Activated T-cell treated with anti-CD3 and anti-CD28 coated beads for 24 hours (primary cell): ENCODE measurements at places on chromosomes 2 and 18.

DNA sequence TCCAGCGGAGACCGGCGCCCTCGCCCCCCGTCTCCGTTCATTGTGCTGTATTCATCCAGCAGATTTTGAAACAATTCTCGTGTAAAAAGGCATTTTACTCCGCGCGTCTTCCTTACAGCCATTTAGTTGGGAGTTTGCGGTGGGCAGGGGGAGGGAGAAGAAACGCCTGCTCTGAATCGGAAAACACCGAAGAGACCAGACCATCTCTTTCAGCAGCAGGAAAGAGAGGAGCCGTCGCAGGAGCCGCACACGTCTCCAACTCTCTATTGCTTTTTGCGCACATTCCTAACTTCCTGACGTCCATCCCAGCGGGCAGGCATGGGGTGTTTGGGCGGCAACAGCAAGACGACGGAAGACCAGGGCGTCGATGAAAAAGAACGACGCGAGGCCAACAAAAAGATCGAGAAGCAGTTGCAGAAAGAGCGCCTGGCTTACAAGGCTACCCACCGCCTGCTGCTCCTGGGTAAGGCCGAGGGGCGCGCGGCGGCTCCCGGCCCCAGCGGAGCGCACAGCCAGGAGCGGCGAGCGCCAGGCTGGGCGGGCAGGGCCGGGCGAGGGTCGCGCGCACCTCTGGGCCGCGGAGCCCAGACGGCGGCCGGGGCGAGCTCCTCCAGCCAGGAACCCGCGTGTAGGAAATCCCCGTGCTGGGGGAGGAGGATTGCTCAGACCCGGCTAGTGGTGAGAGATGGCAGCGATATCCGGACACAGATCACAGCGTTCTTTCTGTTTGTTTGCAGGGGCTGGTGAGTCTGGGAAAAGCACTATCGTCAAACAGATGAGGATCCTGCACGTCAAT, 63.2 kb downstream of the GNAL start:
- no peak for DNase-seq

DNA sequence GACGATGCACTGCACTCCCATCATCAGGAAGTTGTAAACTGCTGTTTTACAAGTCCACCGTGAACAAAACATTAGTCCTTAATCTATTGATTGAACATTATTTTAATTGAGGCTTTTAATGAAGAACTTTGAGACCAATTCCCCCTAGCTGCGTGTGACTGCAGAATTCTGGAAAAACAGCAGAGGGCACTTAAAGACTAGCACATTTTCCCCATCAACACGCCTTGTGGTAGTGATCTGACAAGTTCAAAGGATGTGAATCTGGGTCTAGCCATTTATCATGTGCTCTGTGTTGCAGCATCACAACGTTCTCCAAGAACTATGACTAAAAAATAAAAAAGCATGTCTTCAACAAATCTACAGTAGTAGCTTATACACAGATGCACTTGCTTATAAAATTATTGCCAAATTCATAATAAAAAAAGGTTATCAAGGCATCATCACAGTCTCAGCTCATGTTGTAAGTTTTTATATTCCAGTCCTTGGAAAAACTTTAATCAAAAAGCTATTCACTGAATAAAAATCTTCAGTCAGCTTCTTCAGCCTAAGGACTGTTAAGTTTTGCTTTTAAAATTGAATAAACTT, 35.8 kb downstream of the SKOR2 start:
- DNase-seq: no peak

DNA sequence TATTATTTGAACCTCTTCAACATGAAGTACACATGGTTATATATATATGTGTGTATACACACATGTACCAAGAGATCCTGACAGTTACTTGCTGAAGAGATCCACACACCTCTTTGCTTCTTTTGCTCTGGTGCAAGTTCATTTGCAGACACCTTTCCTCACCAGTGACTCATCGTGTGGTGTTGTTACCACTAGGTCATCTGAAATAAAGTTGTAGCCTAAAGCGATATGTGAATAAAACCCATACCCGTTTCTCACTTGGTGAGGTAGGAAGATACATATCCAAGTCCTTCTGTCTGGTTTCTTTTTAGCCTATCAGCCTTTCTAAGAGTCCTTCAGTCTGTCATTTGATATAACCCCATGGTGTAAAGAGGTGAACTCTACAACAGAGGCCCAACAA, 379.4 kb upstream of the RAB12 start:
- DNase-seq: no peak

- no peak for DNase-seq
Observed at GRCh38 chr2:106624787-106625380, 137.7 kb downstream of the CD8B2 start.

DNA sequence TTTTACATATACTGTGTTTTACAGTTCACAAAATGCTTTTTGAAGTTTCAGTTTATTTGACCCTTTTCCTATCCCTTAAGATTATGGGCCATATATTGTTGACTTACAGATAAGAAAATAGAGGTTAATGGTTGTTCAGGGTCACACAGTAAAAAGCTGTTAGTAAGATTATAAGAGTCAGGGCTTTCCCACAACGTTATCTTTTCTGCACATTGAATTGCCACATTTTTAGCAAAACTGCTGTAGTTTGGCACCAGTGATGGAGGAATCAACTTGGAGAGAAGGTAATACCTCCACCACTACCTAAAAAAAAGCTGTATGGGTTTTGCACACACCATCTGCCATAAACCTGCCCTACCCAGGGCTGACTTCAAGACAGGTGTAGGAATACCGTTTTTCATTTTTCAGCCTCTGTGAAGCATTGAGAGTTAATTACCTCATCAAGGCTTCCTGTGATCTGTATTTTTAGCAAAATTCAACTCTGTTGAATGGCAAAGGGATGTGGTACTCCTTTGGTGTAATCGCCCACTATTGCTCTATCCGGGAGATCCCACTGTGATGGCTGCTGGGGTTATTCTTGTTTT, 5.0 kb downstream of the SOWAHC start:
- DNase-seq: no peak

GRCh38 chr2:235612181-235612950, 118.5 kb downstream of the AGAP1 start:
- no peak for DNase-seq

GRCh38 chr2:148658807-148659722, 14.5 kb downstream of the EPC2 start:
- no peak for DNase-seq

DNA sequence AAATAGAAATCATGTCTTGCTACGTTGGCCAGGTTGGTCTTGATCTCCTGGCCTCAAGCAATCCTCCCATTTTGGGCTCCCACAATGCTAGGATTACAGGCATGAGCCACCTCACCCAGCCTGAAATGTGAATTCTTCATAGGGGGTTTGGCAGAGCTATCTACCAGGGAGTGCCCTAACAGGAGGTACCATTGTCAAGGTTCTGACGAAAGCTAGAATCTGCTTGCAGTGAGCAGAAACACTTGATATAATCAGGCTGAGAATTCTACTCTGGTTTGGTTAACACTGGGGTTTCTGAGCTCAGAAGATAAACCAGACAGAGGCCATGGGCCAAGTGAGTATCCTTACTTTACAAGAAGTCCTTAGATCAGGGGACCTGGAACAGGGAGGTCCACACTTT, 7.2 kb upstream of the LAMA3 start:
- DNase-seq: no peak

DNA sequence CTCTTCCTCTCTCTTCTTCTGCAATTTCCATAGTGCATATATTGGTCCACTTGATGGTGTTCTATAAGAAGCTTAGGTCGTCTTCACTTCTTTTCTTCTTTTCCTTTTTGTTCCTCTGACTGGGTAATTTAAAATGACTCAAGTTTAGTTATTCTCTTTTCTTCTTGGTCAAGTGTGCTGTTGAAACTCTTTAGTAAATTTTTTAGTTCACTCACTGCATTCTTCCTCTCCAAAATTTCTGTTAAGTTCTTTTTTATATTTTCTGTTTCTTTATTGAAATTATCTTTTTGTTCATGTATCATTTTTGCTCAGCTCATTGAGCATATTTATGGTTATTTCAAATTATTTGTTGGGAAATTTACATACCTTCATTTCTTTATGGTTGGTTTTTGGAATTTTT, 32.7 kb upstream of the ZSWIM2 start:
- no peak for DNase-seq

GRCh38 chr2:65818873-65819451, 386.6 kb upstream of the SPRED2 start:
- no peak for DNase-seq

DNA sequence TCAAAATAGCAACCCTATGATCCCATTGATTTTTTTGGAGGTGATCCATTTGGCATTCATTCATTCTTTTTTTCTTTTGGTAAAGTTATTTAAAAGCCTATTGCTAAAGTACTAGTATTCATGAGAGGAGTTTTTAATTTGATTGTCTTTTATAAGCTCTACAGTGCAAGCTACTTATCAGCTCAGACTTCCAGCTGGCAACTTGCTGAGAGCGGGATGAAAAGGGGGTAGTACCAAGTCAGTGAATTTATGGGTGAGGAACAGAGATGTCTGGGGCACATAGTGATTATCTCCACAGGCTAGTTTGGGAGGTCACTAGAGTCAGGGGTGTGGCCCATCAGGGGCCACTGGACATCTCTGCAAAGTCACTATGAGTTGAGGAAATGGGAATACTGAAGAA, 202.4 kb downstream of the PIK3C3 start:
- DNase-seq: no peak
